ENCODE measurements at places on chromosomes 2 and 18. TPM values are rescaled to one million over a fixed set of nuclear protein-coding genes. Genes with fewer than 3 reads are reported as not detected.

TBC1D8 gene
- 13.5 TPM for total RNA-seq

GRCh38 chr18:42606886-42607495, 508.5 kb downstream of the RIT2 start:
- DNase-seq, result no peak

DNA sequence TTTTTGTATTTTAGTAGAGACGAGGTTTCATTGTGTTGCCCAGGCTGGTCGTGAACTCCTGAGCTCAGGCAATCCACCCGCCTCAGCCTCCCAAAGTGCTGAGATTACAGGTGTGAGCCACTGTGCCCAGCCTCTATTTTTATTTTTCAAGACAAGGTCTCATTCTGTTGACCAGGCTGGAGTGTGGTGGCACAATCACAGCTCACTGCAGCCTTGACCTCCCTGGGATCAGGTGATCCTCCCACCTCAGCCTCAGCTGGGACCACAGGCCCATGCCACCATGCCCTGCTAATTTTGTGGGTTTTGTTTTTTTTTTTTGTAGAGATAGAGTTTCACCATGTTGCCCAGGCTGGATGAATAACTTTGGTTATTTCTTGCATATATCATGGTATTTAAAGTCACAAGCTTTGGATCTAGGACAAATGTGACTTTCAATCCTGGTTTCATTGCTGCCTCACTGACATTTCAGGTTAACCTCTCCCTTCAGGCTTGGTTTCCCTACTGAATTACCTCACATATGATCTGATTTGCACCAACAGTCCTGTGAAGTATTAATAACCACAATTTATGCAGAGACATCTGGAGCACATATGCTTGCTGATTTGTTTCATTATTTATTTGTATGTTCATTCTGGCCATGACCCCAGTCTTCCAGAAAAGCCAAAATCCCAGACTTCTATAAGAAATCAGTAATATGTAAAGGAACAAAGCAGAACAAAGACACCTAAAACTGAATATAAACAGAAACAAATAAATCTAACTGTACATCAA, 17.5 kb upstream of the RAB31 start:
- no peak for DNase-seq

DNA sequence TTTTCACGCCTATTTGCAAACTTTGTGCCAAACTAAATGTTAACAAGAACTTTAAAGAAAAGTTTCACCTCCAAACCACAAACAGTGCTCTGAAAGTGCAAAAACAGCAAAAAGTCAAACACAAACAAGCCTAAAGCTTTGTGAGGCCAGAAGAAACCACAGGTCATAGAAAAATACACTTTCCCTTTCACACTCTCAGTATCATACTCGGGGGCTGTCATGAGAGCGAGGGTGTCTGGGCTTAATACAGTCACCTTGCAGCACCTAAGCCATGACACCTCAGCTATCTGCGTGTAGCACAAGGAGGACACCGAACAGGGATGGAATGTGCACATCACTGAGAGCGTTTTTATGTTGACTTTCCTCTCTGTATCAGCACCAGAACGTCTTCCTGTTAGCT, 26.6 kb upstream of the SEH1L start:
- DNase-seq, result no peak

DNA sequence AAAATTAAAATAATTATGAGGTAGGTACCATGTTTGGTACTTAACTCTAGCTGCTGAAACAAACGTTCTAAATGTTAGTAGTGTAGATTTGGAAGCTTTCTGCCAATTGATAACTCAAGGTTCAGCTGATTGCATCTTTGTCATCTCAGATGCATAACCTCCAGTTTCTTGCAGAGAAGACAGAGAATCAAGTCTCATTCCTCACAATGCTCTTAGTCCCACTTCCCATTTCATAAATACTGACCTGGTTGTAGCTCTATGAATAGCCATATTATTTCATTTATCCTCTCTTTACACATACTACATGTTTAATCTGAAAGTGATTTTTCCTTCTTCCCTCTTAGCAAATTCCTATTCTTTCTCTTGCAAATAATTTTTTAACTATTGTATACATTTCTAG, 178.5 kb upstream of the SETBP1 start:
- no peak for DNase-seq

Data from posterior vena cava (tissue), 2 donors.